ENCODE measurements at places on chromosomes 16 and 17.

DNA sequence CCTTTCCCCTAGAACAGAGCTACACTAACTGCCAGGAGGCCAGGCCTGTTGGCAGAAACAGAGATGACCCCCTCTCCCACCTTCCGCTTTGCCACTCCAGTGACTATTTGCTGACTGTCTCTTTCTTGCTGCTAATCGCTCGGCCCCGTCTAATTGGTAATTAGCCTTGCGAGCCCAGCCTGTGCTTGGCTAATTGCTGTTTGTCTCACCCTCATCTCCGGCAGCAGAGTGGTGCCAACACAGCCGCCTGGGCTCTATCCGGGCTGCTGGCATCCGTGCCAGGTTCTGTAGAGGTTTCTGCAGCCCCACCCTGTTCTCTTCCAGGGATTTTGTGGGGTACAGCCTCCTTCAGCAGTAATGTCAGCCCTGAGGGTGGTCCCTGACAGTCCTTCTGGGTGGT lies 27.4 kb upstream of the PHB1 start:
- DNase-seq: no peak

GRCh38 chr17:63694229-63694949 lies 5.5 kb downstream of the LIMD2 start:
- no peak for DNase-seq

DNA sequence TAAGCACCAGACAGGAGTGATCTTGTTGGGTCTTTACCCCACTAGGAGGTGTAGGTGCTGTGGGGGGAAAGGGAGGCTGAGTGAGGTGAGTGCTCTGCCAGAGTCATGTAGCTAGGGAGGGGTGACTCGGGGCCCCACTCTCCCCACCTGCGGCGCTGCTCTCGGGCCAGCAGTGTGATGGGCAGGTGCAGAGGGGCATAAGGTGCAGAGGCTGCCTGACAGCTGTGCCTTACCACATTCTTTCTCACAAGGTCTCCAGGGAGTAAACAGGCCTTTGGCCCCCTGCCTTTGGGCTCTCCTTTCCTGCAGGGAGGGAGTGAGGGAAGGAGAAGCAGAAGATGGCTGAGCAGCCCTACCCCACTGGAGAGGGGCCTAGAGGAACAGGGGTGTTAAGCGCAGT lies 4.5 kb upstream of the CNP start:
- no peak for DNase-seq

DNA sequence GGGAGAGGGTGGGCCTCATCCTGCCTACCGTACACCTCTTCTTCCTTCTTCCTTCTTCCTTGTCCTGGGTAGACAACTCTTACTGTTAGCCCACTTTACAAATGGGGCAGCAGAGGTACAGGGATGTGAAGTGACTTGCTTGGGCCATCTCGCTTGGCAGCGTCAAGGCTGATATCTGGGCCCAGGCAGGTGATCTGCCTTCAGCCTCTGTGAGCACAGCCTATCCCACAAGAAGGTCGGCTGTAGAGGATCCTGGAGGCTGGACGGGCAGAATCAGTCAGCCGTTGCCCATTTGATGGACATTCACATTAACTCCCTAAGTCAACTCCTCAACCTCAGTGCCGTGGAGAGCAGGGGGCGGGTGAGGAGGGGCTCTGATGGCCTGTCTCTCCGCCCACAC lies 317.3 kb downstream of the CPPED1 start:
- no peak for DNase-seq

GRCh38 chr16:58511933-58512815 lies 3.1 kb upstream of the SETD6 start:
- peak; percentile 57 for DNase-seq

- no peak for DNase-seq
Measured at GRCh38 chr17:30952638-30953393, 18.0 kb upstream of the RNF135 start.

- no peak for DNase-seq
Measured at GRCh38 chr16:82639666-82640336, 13.0 kb downstream of the CDH13 start.

DNA sequence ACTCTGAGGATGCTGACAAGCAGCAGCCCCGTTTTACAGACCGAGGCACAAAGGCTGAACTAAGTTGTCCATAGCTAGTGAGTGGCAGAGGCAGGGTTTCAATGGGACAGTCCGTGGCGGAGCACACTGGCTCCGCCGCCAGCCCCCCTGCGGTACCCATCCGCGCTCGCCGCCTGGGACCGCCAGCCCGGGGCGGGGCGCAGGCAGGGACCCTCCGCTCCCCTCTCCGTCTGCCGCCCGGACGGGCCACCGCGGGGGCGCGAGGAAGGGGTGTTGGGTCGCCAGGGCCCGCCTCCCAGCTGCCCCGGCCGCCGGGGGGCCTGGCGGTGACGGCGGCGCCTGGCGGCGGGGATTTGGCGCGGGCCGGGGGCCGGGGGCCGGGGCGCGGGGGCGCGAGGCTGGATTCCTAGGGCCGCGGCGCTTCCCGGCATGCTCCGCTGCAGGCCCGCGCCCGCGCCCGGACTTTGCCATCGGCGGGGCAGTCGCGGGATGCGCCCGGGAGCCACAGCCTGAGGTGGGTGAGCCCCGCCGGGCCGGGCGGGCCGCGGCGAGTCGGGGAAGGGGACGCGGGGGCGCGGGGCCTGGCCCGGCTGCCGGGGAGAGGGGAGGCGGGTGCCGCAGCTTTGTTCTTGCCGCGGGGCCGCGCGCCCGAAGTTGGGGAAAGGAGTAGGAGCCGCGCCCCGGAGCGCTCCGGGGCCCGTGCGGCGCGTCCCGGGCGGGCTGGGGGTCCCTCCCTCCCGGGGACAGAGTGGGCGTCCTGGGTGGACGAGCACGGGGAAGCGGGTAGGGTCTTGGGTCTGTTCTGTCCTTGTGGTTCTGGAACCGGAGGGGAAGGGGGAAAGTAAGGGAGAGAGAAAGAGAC lies at the start of gene TMEM98:
TMEM98 (plus strand) TSS at position 430 of the 862 bp plus-strand sequence. CDS start 3,376 bp downstream, outside the sequence.
- DNase-seq: peak; percentile 58

DNA sequence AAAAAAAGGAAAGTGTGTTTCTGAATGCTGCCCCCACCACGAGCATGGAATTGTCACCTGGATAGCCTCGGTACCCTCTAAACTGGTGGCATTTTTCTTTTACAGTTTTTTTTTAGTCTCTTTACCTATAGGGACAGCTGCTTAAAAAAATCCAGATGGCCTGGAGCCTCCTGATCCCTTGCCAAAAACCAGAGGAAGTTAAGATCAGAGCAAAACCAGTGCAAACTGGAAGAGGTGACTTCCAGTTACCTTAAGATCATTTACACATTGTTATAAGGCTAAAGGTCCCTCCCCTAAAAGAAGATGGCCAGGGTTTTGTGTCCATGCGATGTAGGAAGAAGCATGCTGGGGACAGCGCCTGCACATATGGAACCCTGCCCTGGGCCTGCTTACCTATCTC lies 3.5 kb downstream of the MEFV start:
- no peak for DNase-seq

- DNase-seq: peak; percentile 27
Measured at GRCh38 chr16:57045694-57046381, 46.5 kb upstream of the CPNE2 start.

DNA sequence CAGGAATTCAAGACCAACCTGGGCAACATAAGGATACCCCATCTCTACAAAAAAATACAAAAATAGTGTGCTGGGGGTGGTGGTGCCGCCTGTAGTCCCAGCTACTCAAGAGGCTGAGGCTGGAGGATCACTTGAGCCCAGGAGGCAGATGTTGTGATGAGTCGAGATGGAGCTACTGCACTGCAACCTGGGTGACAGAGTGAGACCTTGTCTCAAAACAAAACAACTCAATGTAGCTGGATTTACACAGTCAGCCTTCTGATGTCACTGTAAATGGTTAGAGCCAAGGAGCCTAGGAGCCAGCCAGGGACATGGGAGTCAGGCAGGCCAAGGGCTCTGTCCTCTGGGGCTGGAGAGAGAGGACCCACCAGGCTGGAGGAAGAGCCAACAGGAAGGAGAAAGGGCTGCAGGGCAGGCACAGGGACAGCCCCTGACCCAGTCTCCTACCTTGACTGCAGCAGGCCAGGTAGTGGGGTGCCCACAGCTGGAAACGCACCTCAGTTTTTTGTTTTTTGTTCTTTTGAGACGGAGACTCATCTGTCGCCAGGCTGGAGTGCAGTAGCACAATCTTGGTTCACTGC lies 8.4 kb downstream of the CDIPT start:
- DNase-seq: no peak
